ENCODE measurements at places on chromosomes 1 and 21.

DNA sequence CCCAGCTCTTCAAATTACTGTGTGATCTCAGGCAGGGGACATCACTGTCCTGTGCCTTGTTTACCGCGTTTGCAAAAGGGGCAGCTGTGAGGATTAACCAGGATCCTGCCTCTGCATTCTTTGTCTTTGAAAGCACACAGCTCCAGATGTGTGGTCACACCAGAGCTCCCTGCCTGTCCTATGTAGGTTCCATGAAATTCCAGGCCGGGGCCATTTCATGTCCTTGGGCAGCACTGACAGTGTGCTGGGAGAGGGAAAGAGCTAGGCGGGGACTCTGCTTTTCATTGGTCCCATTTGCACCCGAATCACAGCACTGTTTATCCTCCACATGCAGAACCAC, 42.2 kb upstream of the SELENON start:
- no peak for DNase-seq

DNA sequence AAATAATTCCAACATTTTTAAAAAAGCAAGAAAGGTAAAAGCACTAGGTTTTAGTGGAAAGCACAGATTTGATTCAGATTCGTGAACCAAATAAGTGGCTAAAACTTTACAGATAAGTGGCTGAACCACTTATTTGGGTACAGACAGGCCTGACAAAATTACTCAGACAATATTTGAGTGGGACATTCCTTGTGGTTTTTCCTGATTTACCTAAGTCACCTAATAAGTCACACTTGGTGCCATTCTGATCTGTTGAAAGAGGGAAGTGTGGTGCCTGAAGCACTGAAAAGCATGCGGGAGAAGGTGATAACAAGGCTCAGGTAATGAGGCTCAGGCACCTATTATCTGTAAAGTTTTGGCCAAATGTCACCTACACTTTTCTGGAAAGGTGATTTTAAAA, 81.6 kb upstream of the CD55 start:
- DNase-seq: no peak

- peak; percentile 73 for DNase-seq
These were observed 15.4 kb downstream of the LMNA start for GRCh38 chr1:156129687-156130577.

GRCh38 chr1:228972576-228972975, 237.3 kb downstream of the RHOU start:
- DNase-seq: no peak

GRCh38 chr1:246748867-246749266, 24.7 kb downstream of the SCCPDH start:
- DNase-seq: no peak

DNA sequence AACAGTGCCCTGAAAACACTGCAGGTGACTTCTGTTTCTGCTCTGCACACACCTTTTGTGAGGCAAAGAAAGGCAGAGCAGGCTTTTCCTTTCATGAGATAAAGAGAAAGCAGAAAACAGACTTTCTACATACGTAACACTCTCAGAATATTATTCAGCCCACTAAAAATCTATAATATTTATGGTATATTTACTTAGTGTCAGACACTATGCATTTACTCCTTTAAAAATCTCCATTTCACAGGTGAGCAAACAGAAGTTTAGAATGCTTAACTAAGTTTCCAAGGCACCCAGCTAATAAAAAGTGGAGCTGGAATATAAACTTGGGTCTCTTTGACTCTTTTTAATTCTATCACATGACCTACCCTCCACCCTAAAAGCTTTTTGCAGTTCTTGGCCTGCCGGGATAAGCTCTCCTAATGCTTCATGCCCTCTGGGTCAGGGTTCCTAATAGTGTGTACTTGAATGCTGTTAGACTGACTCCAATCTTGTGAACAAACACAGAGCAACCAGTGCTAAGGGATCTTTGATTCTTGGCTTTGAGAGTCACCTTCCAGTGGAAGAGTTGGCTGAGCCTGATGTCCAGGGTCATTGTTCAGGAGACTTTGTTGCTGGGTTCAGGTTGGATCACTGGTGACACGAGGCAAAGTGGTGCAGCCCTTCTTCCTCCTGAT, 27.2 kb downstream of the PROK1 start:
- DNase-seq: no peak

DNA sequence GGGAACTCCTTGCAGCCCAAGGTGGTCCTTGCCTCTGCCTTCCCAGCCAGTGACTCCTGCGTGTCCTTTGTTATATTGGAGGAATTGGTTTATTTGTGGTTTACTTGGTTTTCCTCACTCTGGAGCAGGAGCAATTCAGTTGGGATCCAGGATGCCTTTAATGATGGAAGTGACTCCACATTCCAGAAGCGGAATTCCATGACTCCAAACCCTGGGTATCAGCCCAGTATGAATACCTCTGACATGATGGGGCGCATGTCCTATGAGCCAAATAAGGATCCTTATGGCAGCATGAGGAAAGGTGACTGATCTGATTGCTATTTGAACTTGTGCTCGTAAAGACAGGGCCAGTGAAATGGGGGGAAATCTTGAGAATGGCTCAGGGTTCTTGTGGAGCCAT, 15.1 kb upstream of the PIGV start:
- DNase-seq: no peak

DNA sequence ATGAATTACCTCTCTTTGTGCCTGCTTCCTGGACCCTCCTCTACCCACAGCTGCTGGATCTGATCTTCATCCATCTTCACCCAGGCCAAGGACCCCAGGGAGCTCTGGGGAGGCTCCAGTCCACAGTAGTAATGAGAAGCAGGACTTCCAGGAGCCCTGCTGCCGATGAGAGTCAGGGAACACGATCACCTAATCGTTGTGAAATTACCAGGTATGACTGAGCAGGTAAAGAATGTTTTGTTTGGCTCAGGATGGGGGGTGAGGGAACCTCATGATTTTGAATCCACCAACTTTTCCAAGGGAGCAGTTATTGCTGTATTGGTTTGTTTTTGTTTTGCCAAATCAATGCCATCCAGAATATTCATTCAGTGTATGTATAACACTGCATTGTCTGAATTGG, 454.0 kb downstream of the PLPP3 start:
- DNase-seq: no peak

DNA sequence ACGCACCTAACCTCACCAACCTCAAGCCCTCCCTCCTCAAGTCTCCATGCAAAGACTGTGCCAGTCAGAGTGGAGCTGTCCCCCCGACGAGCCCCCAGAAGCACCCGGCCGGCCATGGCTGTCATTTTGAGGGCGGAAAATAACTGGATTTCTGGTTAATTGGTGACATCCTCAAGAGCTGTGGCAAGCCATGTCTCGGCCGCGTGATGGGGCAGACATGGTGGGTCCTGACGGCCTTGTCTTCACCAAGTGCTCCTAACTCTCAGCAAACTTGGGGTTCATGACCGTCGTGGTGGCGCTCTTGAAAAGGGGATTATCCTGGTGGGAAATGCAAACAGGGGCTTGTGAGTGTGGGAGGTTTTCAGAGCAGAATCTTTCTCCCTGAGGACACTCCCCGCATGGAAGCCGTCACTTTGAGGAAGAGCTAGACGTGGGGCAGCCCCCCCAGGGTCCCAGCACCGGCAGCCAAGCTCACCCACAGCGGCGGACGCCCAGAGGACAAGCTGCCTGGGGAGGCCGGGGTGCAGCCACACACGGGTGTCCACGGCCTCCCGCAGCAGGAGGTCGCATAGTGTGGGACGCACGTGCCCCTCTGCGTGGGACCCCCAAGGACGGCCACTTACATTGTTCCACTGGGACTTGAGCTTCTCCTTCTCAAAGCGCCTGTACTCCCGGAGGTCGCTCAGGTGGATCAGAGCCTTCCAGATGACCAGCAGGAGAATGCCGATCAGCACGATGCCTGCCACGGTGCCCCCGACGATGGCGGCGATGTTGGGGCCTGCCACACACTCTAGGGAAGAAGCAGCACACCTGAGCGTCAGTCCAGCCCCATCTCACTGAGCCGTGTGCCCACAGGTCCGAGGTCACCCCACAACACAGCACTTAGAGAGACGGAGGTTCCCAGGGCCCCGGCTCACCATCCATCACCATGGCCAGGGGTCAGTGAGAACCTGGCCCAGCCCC, 12.9 kb upstream of the PTTG1IP start:
- DNase-seq: no peak

GRCh38 chr1:46812065-46812963, 13.5 kb downstream of the CYP4B1 start:
- no peak for DNase-seq

GRCh38 chr1:39142401-39143060, 62.0 kb upstream of the MACF1 start:
- no peak for DNase-seq

All from activated naive CD4-positive, alpha-beta T cell (primary cell).